ENCODE measurements at places on chromosomes 2 and 18.

DNA sequence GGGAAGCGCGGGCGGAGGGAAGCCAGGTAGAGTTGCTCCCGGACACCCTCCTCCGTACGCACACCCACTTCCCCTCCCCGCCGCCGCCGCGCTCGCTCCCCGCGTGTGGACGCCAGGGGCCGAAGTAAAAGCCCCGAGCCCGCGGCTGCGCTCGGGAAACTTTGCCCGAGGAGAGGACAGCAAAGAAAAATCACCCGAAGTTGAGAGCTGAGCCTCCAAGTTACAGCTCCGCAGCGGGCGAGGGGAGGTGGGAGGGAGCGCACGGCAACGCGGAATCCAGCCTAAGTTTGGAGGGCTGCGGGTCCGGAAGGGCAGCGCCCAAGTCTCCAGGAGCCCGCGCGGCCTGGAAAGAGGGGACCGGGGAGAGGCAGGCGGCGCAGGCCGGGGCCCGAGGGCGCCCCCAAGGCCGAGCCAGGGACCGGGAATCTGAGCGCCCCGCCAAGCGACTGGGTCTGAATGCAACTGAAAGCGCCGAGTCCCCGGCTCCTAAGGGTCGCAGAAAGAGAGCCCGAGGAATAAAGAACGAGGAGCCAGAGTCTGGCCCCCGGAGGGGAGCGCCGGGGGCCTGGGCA lies 706 bp upstream of the BCL11A start:
- DNase-seq = peak; percentile 62

DNA sequence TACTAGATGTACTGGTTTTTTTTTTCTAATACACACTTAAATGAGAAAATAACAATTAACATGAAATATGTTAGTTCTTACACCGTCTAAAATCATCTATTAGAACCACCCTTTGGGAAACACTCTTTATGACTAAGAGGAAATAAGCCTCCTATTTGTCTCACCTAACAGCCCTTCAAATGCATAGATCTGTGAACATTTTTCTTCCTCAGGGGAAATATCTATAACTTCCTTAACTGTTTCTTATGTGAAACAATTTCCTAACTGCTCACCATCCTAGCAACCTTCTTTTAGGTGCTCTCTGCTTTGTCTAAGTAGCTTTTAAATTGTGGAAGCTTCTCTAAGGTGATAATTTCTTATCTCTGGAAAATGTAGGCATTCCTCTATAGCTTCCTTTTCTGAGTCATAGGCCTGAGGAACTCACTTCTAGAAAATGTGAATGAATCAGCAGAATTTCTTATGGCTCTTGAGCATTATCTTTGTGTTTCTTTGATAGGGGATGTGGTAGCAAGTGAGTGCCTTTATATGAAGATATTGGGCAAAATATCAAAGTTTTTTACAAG lies 56.1 kb downstream of the CNTNAP5 start:
- DNase-seq = no peak

- no peak for DNase-seq
Measured at GRCh38 chr18:76857476-76857875, 35.1 kb downstream of the ZNF236 start.

DNA sequence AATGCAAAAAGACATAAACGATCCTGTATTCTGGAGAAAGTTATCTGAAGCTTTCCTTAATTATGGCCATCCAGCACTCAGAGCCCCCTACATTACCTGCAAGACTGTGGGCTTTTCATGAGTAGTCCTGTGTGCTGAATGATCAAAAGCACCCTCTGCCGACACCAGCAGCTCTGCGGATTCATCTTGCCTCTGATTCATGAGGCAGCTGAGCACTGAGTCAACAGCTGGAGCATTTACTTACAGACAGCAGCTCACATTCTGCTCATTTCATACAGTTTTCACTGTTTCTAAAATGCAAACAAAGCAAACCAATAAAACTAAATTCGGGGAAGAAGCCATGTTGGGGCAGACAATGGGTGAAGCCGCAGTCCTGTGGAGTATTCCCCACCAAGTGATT lies 886.5 kb downstream of the CNTNAP5 start:
- DNase-seq = no peak

DNA sequence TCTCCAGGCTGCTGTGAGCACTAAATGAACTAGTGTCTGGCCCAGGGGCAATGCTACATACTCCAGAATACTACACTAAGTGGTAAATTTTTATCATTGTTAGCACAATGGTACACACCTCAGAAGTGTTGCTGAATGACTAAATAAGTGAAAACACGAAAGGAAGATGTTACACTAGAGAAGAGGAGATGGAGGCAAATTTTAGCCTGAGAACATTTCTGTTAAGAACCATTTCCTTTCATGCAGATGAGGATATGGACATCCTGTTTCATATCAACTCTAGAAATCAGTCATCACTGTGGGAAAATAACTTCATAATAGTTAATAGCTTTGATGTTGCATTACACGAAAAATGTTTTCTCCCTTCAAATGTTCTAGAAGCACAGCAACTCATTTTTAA lies 117.6 kb upstream of the STK17B start:
- no peak for DNase-seq

GRCh38 chr2:70201225-70201768 lies 10.5 kb upstream of the C2orf42 start:
- no peak for DNase-seq

GRCh38 chr2:178005756-178006155 lies 66.8 kb downstream of the PDE11A start:
- no peak for DNase-seq
